Endodermal cell (in vitro differentiated cells): ENCODE measurements at places on chromosomes 3 and 15.

DNA sequence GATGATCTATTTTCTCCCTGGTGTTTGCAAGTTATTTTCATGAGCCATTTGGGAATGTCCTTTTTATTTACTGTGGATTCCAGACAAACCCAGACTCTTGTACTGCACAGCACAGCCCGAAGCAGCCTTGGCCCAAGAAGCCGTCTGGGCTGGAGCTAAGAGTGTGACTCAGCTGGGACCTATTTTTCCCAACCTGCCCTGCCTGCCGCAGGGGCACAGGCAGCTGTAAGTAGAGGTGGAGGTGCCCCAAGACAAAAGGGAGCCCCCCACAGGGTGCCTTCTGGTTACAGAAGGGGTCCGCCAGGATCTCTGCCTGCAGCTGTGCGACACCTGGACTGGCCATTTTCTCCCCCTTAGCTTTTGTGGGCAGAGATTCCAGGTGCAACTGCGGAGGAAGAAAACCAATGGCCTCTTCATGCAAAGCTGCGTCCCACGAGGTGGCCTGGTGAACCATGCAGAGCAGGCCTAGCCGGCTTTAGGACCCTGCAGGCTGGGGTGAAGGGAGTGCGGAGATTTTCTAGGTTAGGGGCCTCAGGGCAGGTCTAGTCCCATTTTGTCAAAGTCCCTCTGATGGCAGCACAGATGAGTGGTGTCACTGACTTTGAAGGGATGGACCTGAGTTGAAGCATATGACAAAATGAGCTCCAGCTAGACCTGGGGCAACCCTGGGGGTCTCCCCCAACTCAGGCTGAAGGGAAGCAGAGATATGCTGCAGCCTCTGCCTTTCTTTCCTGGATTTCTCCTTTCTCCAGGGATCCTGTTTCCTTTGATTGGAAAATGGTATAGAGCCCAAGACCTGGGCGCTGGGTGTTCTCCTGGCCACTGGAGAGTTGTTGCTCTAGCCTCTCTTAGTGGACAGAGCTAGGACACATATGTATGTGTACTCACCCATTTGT is 131.2 kb downstream of the KLF13 start:
- DNase-seq, result peak; percentile 48

DNA sequence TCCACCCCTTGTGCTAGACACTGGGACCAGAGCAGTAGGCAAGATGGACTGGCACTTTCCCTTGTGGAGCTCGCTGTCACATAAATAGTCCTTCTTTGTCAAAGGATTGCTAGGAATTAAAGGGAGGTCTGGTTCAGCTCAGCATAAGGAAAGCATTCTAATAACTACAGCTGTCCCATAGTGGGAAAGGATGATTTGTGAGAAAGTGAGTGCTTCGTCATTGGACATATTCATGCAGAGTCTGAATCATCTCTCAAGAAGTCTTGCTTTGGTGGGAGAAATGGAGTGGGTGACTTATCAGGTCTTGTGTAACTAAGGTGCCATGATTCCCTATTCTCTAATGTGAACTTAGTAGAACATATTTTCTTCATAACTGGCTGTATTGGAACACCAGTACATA is 14.7 kb downstream of the PPARG start:
- DNase-seq, result no peak

DNA sequence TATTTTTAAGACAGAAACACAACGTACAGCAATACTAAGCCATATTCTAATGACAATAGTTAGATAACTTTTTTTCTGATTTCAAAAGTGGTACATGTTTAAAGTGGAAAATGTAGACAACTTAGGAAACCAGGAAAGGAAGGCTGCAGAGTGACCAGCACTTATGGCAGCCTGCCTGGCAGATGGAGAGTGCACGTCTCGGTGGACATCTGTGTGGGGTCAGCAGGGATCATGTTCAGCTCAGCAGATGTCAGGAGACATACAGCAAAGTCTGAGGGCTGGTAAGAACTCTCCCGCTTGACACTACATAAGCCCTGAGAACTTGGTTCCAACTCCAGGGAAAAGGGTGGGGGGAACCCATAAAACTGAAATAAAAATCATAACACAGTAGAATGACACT is 128.6 kb upstream of the ADPGK start:
- DNase-seq, result no peak

- no peak for DNase-seq
Measured at GRCh38 chr3:159458982-159459381, 529.7 kb upstream of the IL12A start.

DNA sequence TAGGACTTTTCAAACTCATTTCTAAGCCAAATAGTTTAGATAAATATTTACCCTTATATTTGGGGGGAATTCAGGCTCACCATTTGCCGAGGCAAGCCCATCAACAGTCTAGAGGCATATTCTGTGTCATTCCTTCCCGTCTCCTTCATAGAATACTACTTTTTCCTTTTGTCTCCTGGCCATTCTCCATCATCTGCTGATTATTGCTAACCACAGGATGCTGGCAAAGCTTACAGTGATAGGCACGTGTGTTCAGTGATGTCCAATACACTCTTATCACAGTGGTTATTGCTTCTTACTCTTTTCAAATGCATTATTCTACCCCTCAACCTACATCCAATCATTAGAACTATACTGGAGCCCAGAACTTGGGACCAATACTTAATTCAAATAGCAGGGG is 130.6 kb upstream of the ZBED2 start:
- no peak for DNase-seq

- DNase-seq, result peak; percentile 93
Measured at GRCh38 chr15:98850961-98851572, 156.5 kb downstream of the PGPEP1L start.

DNA sequence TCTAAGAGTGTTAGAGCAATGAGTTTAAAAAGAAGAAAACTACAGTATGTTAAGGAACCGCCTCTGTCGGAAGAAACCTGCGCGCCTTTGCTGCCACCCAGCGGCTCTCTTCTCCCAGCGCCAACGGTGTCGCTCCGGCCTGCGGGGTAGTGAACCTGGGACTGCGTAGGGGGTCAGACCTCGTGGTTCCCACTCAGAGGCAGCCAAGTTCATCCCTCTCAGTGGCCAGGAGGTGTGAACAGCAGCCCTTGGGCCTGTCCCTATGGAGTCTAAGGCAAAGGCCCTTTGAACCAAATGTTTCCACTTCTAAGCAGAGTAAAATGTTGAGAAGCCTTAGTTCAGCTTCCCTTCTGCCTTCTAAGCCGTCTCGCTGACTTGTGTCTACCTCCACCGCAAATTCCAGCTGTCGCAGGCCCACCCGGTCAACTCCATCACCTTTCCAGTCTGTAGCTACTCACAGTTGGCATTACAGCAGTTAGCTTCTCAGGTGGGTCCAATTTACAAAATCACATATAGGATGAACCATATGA is 980 bp upstream of the RAB27A start:
- peak; percentile 96 for DNase-seq

DNA sequence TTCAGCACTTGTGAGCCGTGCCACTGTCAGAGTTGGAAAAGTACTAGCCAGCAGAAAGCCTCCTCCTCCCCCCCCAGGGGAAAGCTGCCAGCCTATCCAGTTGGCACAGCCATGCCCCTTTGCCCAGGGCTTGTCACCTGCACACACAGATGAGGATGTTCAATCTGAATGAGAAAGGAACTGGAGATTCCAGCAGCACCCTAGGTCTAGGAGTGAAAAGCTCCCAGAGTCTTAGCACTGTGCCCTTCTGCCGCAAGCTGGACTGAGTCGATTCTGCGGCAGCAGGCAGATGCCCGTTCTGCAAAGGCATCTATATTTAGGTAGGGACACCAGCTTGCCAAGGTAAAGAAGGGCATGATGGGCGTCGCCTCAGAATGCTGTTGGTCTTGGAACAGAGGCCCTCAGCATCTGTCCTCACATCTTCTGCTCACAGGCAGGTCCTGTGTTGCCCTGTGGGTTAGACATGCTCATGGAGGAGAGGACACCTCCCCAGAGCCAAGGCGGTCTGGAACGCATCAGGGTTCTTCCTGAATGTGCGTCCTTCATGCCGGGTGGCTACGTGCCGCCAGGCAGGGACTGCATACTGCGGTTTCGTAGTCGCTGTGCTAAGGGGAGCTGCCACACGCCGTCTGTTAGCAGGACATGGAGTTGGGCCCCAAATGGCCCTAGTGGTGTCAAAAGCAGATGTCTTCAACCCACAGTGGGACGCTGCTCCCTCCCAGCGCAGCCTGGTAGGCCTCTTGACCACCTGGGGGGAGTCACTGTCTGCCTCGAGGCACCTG is 109.5 kb downstream of the VGLL4 start:
- DNase-seq, result no peak
